Stimulated activated CD4-positive, alpha-beta T cell treated with anti-CD3 and anti-CD28 coated beads, Interleukin-12 subunit alpha, Interleukin-12 subunit beta, amount 100 ng/mL, for 48 hours (primary cell): ENCODE measurements at places on chromosomes 2 and 18.

DNA sequence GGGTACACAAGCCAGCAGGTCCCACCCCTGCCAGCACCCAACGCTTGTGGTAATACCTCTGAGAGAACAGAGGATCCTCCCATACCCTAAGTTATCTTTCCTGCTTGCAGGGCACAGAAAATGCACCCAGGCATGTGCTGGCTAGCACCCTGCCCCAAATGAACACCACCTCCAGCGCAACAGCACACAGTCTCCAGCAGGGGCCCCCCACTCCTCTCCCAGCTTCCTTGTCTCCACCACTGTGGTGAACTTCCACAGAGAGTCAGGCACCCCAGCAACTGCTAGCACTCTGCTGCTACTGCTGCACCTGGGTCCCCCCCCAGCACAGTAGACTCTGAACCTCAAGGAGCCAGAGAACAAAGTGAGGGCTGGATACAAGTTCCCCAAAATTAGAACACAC is 216.8 kb upstream of the CNTNAP5 start:
- DNase-seq, result no peak

DNA sequence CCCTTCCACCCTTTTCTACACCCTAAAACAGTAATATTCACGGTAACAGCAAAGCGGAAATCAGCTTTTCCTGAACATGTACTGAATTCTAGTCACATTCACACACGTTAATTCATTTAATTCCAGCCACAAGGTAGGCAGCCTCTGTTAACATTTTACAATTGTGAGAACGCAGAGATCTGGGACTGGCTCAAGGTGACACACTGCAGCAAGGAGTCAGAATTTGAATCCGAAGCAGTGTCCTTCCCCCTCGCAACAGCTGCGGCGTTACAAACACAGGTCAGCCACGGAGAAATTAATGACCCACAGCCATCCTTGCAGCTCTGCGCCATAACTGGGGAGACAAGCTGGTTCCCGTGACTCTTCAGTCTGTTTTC is 818 bp upstream of the SLC20A1 start:
- no peak for DNase-seq

DNA sequence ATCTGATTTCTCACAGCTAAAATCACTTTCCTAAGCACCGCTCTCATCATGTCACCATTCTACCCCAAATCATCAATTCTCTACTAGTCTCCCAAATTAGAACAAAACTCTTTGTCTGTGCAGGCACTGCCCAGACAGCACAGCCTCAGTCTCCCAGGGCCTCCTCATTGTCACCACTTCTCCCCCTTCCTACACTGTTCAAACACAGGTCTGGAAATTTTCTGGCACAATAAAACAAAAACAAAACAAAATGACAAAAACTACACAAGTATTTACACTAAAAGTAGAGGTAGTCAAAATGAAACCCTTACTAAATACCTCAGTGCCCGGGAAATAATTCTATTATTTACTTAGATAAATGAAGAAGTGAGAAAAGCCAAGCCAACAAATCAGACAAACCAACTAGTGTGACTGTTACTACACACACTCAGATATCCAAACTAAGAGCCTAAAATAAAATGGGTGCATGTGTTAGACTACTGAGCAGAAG is 156.2 kb upstream of the DNMT3A start:
- no peak for DNase-seq

GRCh38 chr2:25369439-25369838 is 27.7 kb upstream of the DNMT3A start:
- no peak for DNase-seq

GRCh38 chr2:98895221-98895620 is 40.8 kb downstream of the CRACDL start:
- no peak for DNase-seq

- no peak for DNase-seq
Measured at GRCh38 chr2:113217455-113218282, 43.9 kb downstream of the PSD4 start.

DNA sequence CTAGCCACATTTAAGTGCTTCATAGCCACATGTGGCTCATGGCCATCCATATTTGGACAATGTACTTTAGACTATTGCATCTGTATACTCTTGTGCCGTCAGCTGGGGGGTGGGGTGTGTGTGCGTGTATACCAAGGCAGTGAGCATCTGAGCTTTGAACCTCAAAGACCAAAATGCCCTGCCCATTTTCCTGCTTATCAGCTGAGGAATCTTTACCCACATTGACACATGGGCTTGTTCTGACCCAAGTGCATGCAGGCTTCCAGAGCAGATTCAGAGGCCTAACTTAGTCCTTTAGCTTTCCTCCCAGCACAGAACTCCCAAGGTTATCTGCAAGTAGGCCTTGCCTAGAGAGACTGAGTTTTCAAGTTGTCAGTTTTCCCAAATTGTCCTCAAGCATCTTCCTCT is 11.1 kb upstream of the MOCOS start:
- DNase-seq, result no peak

GRCh38 chr18:24734058-24734457 is 273.6 kb downstream of the HRH4 start:
- no peak for DNase-seq

DNA sequence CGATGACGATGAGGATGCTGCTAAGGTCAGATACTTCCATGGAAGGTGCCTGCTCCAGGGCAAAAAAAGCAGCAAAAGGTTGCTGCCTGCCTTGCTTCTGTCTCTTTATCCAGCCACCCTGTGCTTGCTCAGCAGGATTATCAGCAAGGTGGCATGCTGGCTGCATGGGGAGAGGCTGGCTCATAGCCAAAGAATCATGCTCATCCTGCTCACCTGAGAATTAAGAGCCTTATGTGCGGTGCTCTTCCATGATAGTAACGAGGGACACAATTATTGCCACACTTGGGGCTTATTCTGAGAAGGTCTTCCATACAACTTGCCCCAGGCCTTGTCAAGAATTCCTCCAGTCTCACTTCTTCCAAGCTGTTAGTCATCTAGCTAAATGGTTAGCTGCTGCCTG is 60.4 kb upstream of the SEC11C start:
- no peak for DNase-seq

GRCh38 chr2:85707304-85707703 is 13.1 kb downstream of the GNLY start:
- DNase-seq, result peak; percentile 87

- no peak for DNase-seq
Measured at GRCh38 chr2:180670302-180671003, 310.0 kb upstream of the UBE2E3 start.

- no peak for DNase-seq
Measured at GRCh38 chr2:188551671-188552070, 260.0 kb downstream of the GULP1 start.

DNA sequence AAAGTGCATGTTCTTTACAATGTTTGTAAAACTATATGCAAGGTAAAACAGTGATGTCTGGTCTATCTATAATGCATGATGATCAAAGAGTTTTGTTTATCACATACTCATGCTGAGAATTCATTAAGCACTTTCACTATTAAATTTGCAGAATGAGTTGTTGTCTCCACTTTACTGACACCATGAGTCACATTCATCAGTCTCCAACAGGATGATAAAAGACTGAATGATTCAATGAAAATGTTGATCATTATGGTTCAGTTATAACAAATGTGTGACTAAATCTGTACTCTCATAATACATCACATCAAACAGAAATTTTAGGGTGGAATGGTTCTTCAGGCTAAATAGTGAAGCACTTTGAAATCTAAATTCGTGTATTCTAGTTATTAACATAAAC is 129.0 kb downstream of the ERBB4 start:
- no peak for DNase-seq

- no peak for DNase-seq
Measured at GRCh38 chr2:105085525-105085924, 47.7 kb downstream of the MRPS9 start.

GRCh38 chr2:227996366-227996765 is 124.9 kb downstream of the DAW1 start:
- no peak for DNase-seq

DNA sequence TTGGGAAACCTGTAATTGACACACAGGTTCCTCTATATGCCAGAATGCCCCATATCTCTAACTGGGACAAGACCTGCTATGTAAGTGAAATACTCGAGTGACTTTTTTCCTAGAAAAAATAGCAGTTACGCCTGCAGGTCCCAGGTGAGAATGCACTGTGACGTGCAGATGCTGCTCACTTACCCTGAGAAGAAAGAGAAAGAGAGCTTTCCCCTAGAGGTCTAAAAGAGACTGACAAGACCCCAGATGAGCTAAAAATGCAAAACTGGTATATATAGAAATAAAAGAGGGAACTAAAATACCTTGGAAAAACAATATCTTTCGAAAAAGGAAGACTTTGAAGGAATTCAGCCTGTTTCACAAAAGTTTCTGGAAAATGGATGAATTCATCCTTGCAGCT is 383.0 kb upstream of the DCC start:
- no peak for DNase-seq

DNA sequence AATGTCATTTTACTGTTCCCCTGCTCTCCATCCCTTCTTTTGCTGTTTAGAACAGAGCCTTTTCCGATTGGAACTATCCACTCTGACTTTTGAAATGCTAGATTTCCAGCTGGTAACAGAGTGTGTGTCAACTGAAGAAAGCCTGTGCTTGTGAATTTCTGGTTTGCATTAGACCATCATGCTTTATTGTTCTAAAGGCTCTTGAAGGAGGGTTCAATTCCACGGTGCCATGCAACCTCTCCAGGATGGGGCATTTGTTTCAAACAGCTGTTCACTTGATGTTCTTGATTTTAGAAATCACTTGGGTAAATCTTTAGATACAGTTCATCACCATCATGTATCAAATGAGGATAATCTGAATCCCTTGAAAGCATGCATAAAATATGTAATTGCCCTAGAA is 156.7 kb downstream of the QPCT start:
- no peak for DNase-seq

GRCh38 chr2:3427272-3427671 is 47.8 kb downstream of the TRAPPC12 start:
- no peak for DNase-seq

GRCh38 chr18:24446953-24447538 is 13.4 kb upstream of the HRH4 start:
- DNase-seq, result no peak

DNA sequence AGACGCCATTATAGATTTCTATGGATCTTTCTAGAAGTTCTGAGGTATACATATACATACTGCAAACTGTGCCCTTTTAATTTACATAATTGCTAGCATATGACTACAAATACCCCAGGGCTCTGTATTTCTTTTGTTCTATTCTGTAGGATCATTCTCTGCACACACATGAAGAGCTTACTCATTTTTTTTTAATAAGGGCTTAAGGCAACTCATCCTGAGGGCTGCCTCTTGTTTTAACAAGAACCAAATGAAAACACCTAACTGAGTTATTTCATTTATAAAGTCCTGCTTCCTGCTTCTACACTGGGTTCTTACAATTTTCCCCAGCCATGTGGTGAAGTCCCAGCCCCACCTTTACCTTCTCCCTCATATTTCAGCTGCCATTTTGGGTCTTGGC is 390.5 kb downstream of the IRS1 start:
- DNase-seq, result no peak

DNA sequence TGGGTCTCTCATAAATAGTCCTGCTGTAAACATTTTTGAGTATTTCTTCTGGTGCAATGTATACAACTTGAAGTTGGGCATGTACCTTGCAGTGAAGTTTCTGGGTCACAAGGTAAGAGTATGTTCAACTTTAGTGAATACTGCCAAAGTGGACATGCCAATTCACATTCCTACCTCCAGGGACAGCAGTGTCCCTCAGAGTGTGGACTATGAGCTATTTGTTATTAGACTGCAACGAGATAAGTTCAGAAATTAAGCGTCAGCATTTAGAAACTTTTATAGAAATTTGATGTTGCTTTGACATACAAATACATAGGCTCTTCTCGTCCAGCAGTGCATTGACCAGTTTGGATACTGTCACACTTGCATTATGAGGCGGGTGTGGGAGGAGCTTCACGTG is 7.2 kb upstream of the ACKR3 start:
- no peak for DNase-seq

DNA sequence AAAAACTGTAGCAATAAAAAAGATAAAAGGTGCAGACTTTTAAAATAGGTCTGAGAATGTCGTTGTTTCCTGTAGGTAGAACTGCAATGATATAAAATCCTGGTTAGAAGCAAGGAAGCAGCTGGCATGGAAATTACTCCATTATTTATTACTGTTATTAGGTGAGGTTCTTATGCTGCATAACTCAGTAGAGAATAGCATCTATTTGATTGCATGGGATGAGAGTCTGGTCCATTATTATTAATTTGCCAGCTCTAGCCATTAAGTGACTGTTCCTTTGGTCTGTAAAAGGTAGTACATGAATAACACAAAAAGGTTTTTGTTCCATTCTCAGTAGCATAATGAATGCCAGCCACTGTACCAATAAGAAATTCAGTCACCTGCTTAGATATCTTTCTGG is 358.6 kb downstream of the RBM43 start:
- no peak for DNase-seq

DNA sequence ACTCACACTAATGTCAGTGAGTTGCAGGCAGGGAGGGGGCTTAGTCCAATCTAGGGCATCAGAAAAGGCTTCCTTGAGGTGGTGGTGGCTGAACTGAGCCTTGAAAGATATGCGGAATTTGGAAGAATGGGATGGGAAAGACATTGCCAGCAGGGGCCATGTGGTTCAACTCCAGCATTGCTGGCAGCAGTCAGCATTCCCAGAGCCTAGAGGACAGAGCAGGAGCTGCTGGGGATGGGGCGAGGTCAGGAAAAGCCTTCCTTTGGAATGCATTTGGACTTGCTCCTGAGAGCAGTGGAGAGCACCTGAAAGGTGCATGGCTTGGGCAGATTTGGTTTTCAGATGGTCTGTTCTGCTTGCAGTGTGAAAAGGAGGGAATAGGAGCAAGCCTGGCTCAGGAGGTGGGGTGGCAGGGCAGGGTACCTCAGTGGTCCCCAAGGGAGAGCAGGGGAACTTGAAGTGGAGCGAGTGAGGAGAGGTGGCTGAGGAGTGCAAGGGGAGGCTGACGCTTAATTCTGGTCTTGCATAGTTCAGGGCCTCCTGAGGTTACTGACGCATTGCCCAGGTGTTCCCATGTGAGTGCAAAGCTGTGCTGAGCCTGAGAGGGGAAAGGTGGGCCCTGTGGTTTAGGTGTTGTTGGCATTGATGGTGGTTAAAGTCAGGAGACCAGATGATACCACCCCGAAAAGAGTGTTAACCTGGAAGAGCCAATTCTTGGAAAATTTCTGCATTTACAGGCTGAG is 112.1 kb upstream of the MGAT5 start:
- no peak for DNase-seq
